Fibroblast of skin of back (primary cell): ENCODE measurements at places on chromosomes 6 and 20.
A peak's percentile ranks its signal among the peaks of the same experiment; 100 is the strongest.

DNA sequence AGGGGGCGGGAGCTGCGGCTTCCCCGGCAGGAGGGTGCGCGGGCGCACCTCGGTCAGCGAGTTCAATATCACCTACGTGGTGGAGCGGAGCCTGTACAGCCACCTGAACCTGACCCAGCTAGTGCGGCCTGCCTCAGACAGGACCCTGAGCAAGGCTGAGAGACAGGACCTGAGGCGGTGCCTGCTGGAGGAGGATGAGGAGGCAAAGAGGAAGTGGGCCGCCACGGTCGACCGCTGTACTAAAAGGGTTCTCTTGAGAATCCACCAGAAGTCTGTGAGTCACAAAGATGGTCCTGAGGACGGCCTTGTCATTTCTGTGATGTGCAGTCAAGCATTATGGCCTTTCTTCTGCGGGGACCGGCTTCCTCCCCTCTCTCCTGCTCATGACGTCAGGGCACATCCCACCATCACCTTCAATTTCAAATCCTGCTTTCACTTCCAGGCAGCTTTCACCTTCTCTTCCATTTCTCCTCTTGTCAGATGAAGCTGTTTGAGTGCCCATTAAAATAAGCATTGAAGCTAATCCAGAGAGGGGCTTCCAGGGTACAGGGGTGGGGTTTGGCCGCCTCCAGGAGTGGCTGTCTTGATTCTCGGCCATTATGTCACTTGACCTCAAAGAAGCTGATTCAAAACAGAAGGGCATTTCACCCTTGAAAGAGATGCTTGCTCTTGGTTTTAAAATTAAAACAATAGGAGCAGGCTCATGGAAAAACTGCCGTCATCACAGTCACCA is 177.6 kb downstream of the SASH1 start:
- no peak for DNase-seq

- no peak for DNase-seq
Observed at GRCh38 chr20:11795071-11795615, 122.5 kb upstream of the BTBD3 start.

- no peak for DNase-seq
Observed at GRCh38 chr20:25070821-25071473, 11.0 kb downstream of the VSX1 start.

GRCh38 chr6:54988576-54988975 is 142.0 kb downstream of the FAM83B start:
- DNase-seq = peak; percentile 38

GRCh38 chr6:154878871-154879491 is 116.1 kb upstream of the TIAM2 start:
- DNase-seq = peak; percentile 24

DNA sequence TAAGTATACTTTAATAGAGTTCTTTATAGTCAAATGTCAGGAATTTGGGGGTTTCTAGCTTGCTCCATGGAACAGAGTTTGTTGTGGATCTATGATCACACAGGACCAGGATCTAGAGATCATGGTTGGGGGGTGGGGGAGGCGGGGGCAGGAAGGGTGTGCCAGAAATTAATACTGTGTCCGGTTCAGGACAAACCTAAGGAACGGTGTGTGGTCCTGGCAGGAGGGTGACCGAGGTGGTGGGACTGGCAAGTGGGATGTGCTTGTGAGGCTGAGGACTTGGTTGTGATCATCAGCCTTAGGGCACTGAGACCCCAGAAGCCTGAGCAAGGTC is 27.9 kb downstream of the GSTA3 start:
- no peak for DNase-seq

- no peak for DNase-seq
Observed at GRCh38 chr6:147922799-147923198, 414.3 kb downstream of the SAMD5 start.

- DNase-seq = peak; percentile 31
Observed at GRCh38 chr6:11711003-11711983, 67.3 kb downstream of the ADTRP start.

- DNase-seq = peak; percentile 69
Observed at GRCh38 chr6:26550250-26550993, 12.3 kb downstream of the HMGN4 start.

DNA sequence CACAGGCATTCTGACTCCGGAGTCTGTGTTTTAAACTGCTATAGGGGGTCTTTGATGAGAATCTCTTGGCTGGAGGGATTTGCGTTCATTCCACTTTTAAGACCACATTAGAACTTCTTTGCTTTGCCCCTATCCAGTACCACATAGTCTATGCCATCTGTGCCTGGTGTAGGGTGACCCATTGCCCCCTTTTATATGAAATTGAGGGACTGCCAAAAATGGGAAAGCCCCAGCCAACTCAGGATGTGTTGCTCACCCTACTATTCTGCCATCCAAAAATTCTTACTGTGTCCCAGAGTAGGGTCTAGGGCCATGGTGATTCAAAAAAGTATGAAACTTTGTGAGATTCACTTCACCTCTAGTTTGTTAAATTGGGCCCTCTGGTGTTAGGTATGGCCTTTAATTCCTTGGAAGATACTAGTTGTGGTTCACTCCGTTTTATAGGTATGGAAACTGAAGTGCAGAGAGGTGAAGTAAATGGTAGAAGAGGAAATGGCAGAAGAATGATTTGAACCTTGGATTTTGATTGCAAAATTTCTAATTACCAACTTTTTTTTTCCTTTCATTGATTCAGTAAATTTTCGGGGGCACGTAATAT is 1.4 kb downstream of the PFDN4 start:
- no peak for DNase-seq

DNA sequence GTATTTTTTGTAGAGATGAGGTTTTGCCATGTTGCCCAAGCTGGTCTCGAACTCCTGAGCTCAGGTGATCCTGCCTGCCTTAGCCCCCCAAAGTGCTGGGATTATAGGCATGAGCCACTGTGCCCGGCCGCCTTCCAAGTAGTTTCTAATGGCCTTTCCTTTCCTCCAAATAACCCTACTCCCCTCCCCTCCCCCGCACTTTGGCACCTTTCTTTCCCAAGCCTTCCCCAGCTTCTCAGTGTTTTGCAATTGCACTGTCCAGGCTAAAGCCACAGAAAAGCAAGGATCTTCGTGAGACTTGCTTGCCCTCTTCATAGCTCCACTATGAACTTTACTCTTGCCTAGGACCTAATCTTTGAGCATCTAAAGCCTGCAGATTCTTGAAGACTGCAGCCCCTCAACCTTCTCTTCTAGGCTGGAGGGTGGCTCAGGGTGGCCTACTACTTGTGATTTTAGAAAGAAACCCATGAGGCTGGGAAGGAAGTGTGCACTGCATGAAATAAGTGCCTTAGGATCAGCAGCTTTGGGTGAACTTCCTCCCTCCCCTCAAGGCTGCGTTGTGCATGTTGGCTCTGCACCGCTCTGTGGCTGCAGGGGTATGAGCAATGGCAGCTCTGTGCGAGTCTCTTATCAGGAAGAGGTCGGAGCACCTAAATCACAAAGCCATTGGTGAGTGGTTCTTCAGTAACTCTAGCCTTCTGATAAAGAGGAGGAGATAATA is 152.4 kb upstream of the SNX9 start:
- DNase-seq = no peak

- DNase-seq = peak; percentile 7
Observed at GRCh38 chr20:5779071-5779900, 29.1 kb downstream of the SHLD1 start.

DNA sequence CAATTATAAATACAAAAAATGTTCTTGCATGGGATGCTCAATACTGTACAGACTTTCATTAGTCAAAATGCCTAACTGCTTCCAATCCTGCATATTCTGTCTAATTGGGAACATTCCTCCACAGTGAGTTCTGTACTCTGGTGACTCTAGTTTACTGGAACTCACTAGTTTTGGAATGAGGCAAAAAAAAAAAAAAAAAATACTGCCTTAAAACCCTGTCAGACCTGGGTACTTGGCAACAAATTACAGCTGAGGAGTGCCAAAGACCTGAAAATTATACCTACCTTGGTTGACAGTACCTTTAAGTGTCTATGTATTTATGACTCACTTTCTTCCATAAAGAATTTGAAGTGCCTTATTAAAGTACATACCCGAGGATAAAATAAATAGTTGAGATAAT is 276.7 kb downstream of the FARS2 start:
- peak; percentile 63 for DNase-seq

DNA sequence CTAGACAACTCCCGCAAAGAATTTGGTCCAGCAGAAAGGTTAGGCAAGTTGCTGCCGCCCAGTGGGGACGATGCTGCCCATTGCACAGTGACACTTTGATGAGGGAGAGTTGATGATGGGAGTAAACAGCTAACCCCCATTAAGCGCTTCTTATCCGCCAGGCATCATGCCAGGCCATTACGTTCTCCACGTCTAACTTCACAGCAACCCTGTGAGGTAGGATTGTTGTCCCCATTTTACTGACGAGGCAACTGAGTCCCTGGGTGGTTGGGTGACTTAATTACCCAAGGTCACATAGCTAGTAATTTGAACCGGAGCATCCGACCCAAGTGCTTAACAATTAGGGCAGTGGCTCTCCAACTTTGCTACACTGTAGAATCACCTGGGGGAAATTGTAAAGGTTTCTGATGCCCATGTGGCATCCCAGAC is 738 bp downstream of the RALGAPB start:
- peak; percentile 32 for DNase-seq

DNA sequence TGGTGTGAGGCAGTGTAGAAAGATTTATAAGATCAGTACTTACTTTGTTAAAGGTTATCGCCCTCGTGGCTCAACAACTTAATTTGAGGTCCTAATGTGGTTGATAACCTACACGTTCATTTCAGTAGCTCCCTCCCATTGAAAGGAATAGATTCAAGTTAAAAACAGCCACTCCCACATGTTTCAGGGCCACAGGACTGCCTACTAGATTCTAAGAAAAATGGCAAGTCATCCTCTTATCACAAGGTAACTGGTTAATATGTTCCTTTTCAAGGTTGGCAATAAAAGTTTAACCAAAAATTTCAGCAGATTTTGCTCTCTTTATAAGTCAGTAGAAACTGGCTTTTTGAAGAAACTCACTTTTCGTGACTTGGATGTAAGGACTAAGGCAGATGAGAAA is 17.1 kb downstream of the GSTA2 start:
- DNase-seq = peak; percentile 21

DNA sequence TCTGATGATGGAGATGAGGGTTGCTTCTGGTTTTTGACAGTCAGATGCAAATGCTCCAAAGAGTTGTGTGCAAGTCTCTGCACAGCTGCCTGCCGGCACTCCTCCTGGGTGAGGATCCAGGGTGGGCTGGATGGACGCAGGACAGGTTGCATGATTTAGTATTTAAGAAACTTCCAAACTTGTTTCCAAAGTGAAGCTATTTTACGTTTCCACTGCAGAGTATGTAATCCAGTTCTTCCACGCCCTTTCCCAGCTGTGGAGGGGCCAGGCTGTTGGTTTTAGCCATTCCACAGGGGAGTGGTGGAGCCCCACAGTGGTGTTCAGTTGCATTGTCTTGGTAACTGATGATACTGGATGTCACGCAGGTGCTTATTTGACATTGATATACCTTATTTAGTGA is 157.3 kb downstream of the THBS2 start:
- DNase-seq = no peak

GRCh38 chr6:153340568-153340967 is 209.5 kb upstream of the RGS17 start:
- no peak for DNase-seq

GRCh38 chr6:16238057-16238962 is at the start of gene GMPR:
TSS of gene GMPR (plus strand) at chr6:16238587. CDS start at chr6:16238694, 107 bp downstream.
- peak; percentile 37 for DNase-seq

- DNase-seq = no peak
Observed at GRCh38 chr6:148423601-148424270, 81.1 kb downstream of the SASH1 start.

- peak; percentile 34 for DNase-seq
Observed at GRCh38 chr6:117477988-117478852, 4.3 kb upstream of the DCBLD1 start.

DNA sequence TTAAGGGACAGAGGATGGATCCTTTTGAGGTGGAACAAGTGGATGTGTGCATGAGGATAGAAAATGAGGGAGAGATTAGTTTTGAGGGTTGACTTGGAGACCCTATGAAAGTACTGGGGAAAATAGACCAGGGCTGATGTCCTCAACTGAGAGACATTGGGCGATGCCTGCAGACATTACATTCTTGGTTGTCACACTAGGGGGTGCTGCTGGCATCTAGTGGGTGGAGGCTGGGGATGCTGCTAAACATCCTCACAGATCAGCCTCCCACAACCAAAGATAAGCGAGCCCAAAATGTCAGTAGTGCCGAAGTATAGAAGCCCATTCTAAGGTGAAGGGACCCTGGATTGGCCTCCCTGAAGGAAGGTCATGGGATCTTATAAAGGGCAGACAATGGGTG is 63.3 kb downstream of the MOCS1 start:
- no peak for DNase-seq

- no peak for DNase-seq
Observed at GRCh38 chr6:105019285-105019684, 62.4 kb downstream of the LIN28B start.

GRCh38 chr6:144840619-144841018 is 555.5 kb downstream of the UTRN start:
- no peak for DNase-seq

DNA sequence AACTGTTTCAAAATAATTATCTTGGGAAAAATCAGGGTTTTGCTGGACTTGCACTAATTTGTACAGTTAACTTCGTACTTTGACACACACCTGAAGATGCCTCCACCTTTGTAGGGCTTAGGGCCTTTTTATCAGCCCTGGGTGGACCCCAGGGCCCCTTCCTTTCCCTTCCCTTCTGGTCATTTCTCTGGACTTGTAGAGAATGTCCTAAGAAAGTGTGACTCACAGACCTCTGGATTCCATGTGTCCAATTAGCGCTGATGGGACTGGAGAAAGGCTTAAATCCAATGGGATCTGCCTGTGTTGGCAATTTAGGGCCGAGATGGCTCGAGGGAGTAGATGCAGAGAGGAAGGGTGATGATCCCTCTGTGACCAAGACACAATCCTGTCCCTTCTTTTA is 9.3 kb downstream of the TRIM15 start:
- no peak for DNase-seq

DNA sequence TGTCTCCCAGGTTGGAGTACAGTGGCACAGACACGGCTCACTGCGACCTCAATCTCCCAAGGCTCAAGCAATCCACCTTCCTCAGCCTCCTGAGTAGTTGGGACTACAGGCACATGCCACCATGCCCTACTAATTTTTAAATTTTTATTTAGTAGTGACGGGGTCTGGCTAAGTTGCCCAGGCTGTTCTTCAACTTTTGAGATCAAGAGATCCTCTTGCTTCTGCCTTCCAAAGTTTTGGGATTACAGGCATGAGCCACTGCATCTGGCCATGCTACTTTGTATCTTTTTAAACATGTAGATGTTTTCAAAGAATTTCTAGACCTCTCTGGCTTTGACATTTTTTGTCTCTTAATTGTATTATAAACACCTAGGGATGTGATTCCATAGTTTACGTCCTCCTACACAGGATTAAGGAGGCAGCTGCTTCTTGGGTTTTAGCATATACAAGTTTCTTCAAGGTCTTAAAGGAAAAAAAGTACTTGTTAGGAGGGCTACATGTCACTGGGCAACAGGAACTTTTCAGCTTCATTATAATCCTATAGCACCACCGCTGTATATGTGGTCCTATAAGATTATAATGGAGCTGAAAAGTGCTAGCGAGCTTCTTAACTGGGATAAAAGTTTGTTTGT is 1.3 kb downstream of the ADAT2 start:
- DNase-seq = no peak

- no peak for DNase-seq
Observed at GRCh38 chr6:2178125-2178524, 67.3 kb downstream of the GMDS start.

- no peak for DNase-seq
Observed at GRCh38 chr20:47314647-47315338, 41.7 kb downstream of the ZMYND8 start.

GRCh38 chr6:143288923-143289322 is 161.6 kb downstream of the ADAT2 start:
- DNase-seq = no peak

GRCh38 chr6:154995254-154996015 is at the start of gene TIAM2:
TSS of gene TIAM2 (plus strand) at chr6:154995315. CDS start at chr6:155129224, 133,909 bp downstream.
- peak; percentile 37 for DNase-seq
